ENCODE measurements at places on chromosomes 13 and 19. TPM values are rescaled to one million over a fixed set of nuclear protein-coding genes. Genes with fewer than 3 reads are reported as not detected.

The PSG7 gene
- not detected for total RNA-seq

DNA sequence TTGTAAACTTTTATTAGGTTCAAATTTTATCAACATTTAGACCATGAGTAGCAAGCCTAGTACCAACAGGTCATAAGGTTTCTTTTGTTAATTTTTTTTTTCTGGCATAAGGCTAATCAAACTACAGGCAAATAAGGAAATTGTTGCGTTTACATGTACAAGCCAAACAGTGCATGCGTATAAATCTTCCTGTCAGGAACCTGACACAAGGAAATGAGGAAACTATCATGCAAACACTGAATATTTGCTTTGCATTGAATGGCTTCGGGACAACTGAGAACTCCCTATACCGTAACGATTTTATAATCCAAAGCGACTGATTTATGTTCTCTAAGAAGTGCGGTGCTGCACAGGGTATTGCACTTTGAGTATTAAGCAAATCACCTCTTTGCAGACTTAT, 133.0 kb upstream of the TRPC4 start:
- DNase-seq, result no peak

GRCh38 chr19:50568728-50569698, 778 bp upstream of the LRRC4B start:
- no peak for DNase-seq

GRCh38 chr19:31350693-31351055, 1.4 kb upstream of the TSHZ3 start:
- DNase-seq, result peak; percentile 75

The YJEFN3 gene
- total RNA-seq, result 5.8 TPM

The KIR3DL2 gene
- not detected for total RNA-seq

DNA sequence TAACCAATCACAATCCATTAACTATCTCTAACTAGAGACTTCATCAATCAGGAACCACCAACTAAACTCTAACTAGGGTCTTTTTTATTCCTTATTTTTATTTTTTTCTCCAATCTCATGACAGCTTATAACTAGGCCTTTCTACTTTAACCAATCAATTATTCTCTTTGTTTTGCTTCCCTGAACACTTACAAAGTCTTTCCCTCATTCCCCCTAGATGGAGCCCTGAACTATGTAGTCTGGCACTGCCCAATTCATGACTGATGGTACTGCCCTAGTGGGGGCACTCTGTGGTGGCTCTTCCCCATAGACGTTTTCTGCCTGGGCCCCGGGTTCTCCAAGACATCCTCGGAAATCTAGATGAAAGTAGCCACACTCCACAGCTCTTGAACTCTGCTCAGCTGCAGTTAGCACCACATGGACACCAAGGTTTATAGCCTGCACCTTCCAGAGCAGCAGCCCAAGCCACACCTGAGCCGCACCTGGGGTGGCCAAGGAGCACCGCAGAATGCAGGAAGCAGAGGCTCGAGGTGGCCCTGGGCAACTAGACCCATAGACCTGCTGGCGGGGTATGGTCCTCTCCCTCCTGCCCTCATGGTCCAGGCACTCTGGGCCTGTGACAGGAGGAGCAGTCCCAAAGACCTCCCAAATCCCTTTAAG, 6.6 kb downstream of the ATP7B start:
- no peak for DNase-seq
